ENCODE measurements at places on chromosomes 4 and X. TPM values are rescaled to one million over a fixed set of nuclear protein-coding genes. Genes with fewer than 3 reads are reported as not detected.

GRCh38 chrX:32874839-32875238 lies 336.5 kb downstream of the DMD start:
- no peak for DNase-seq

The CENPVL3 gene
- total RNA-seq = not detected

GRCh38 chrX:41863343-41864203 lies 59.8 kb downstream of the CASK start:
- DNase-seq = no peak

The CT55 gene
- total RNA-seq = not detected

The FGD1 gene
- 6.3 TPM for total RNA-seq

DNA sequence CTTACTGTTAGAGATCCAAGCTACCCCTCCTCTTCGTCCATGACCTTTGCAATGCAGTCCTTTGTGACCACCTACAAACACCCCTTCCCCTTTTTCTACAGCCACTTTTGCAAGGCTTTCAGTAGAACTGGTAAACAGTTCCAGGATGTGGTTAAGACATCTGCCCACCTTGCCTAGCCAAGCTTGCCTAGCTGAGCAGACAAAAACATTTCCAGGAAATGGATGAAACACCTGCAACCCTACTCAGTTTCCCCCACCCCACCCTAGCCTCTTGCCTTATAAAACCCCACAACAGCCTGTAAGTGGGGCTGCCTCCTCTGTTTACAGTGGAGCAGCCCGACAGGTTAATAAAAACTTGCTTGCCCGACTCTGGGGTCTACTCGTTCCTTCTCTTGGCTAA lies 133.8 kb downstream of the ZC4H2 start:
- DNase-seq = no peak

DNA sequence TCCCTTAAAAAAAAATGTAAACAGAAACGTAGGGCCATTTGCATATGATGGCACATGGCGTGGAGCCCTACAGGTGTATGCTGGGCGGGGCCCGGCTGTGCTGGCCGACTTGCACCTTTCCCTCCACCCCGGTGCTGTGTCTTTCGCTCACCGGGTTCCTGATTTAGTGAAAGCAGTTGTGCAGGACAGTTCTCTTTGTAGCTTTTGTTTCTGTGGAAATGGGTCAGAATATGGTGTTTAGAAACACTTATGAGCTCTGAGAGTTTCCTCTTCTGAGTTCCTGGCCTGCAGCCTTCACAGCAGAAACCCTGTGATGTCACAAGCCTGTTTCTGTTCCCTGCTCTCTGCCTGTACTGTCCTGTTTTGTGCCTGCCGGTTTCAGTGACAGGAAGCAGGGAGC lies 22.5 kb upstream of the MSANTD1 start:
- DNase-seq = peak; percentile 22

DNA sequence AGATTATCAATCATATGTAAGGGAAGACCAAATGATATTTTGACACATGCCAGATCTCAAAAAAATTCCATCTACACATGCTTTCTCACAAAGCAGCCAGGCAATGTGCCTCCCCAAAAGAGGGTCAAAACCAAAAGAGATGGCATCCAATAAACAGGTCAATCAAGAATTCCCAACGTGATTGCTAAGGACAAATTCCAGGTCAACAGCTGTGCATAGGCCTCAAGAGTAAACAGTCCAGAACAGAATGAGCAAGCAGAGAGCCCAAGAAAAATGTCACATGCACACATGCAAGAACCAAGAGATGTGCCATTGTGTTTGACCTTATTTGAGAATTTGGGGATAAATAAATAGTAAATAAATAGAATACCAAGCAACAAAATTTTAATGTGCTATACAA lies 136.7 kb downstream of the APBB2 start:
- no peak for DNase-seq

GRCh38 chr4:99219479-99219878 lies 433 bp upstream of the ADH6 start:
- no peak for DNase-seq

DNA sequence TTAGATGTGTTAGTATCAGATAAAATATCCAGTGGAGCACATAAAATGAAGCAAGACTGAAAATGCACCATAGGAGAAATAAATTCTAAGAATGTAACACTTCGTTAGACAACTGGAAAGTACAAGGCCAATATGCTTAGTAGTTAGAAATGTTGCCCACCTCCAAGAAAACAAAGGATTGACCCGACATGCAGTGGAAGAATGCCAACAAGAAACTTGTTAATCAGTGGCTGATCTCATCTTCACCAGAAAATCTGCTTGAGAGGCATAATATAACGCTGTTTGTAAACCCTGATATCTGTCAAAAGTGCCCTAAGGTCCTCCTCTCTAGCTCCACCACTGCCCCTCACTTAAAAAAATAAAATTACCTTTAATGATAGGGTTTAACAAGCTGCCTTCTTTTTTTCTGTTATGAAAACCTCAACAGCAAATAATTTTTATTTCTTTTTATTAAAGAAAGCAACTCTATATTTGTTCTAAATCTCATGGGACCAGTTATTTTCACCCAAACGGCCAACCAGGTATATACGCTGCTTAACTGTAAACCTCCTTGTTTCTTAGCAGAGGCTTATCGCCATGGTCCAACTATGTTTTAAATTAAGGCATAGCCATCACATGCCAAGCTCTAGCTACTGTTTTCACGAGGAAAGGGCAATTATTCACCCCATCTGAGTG lies 1.8 kb downstream of the RASGEF1B start:
- DNase-seq = no peak

DNA sequence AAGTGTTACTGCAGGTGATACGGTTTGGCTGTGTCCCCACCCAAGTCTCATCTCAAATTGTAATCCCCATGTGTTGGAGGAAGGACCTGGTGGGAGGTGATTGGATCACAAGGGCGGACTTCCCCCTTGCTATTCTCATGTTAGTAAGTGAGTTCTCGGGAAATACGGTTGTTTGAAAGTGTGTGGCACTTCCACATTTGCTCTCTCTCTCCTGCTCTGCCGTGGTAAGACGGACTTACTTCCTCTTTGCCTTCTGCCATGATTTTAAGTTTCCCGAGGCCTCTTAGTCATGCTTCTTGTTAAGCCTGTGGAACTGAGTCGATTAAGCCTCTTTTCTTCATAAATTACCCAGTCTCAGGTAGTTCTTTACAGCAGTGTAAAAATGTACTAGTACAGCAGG lies 65.2 kb upstream of the SLC7A11 start:
- DNase-seq = no peak

- DNase-seq = no peak
These were observed 333.0 kb downstream of the ADGRL3 start for GRCh38 chr4:61533140-61533539.

GRCh38 chr4:15717657-15718416 lies 15.0 kb downstream of the BST1 start:
- no peak for DNase-seq

The UGT2B17 gene
- total RNA-seq = not detected

DNA sequence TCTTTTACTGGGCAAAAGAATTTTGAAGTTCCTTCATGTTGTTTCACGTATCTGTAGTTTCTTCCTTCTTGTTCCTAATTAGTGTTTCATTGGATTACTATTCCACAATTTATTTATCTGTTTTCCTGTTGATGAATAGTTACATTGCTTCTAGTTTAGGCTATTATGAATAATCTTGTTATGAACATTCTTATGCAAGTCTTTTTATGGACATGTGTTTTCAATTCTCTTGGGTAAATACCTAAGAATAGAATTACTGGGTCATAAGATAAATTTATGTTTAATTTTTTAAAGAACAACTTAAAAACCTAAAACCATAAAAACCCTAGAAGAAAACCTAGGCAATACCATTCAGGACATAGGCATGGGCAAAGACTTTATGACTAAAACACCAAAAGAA lies 70.9 kb upstream of the RXFP1 start:
- DNase-seq = no peak

GRCh38 chrX:105120463-105120862 lies 100.0 kb downstream of the TEX13A start:
- DNase-seq = no peak

DNA sequence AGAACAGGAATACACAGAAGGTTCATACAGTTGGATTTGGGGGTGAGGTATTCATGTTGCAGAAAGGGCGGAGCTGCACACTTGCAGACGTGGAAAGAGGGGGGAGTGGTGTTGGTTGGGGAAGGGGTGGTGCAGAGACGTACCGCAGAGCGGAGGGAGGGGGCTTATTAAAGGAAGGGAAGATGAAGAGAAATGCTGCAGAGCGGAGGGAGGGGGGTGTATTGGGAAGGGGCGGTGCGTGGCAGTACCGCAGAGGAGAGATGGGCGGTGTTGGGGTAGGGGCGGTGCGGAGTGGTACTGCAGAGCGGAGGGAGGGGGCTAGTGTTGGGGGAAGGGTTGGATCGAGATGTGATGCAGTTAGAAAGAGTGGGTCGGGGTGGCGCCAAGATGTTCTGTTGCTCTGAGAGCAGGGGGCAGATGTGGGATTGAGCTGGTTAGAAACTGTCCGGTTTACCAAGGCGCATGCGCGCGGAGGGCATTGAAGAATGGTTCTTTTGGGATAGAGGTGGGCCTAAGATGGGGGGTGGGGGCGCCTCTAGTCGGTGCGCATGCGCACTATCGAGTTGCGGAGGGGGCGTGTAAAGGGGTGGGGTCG lies 900 bp downstream of the TRO start:
- DNase-seq = peak; percentile 68

The LONRF3 gene
- total RNA-seq = 4.2 TPM

The DDIT4L gene
- total RNA-seq = 0.37 TPM

DNA sequence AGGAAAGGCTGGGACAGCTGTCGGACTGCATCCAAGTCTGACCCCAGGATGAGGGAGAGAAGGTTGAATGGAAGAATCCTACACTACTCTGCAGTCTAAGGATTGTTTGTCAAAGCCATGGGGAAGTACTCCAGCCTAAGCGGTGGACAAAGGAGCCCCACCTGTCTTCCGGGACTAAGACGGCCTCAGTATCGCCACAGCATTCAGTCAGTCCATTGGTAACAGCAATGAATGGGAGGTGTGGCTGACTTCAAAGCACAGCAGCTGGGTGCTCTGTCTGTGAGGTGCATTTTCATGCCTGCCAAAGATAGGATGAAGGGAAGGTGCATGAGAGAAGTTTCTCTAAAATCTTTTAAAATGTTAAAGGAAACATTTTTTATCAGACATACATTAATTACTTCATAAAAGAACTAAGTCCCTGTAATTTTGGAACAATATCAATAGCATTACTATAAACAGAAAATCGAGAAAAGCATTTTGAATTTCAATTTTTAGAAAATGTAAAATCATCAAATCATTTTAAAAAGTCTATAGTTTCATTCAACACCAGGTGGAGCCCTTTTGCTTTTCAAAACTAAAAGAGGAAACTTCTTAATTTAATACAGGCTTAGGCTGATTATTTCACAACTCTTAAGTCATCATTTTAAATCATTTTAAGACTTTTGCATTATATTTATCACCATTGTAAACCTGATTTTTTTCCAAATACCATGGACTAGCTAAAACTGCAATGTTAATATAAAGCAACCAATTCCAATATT lies 27.6 kb upstream of the INTU start:
- no peak for DNase-seq

- no peak for DNase-seq
These were observed 124.1 kb upstream of the PDHA2 start for GRCh38 chr4:95715830-95716229.

DNA sequence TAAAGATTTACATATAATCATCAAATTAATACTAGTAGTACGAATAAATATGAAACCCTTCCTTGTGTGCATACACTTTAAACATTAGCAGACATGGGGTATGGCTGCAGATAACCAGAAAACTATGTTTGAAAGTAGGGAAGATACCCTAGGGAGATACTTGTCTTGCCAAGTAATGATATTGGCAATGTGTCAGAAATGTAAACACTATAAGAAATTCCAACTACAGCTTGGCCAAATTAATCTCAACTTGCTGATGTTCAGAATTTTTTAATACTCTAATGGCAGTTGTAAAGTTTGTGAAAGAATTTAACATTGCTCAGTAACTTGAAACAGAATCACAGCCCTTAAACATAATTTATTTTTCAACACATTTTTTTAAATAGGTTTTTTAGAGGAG lies 27.4 kb upstream of the HPGD start:
- DNase-seq = no peak

GRCh38 chr4:3681191-3681590 lies 85.0 kb upstream of the ADRA2C start:
- peak; percentile 4 for DNase-seq

GRCh38 chr4:2651998-2652397 lies 104.1 kb downstream of the TNIP2 start:
- no peak for DNase-seq

DNA sequence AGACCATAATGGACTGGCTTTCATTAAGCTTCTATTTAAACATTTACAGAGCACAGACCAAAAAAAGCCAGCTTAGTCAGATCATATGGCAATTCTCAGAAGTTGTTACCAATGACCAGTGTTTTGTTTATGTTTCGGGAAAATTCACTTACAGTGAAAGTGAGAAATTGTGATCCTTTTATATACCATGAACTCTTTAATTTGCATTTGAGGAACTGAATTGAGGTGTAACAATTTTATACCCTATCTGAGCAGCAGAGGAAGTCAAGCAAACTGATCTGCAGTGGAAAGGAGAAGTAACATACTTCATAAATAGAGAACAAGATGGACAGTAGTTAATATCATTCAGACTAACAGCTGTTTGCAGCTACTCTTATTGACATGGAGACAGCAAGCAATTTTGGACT lies 97.1 kb downstream of the TMA16 start:
- no peak for DNase-seq

The PTPN13 gene
- 3.2 TPM for total RNA-seq

DNA sequence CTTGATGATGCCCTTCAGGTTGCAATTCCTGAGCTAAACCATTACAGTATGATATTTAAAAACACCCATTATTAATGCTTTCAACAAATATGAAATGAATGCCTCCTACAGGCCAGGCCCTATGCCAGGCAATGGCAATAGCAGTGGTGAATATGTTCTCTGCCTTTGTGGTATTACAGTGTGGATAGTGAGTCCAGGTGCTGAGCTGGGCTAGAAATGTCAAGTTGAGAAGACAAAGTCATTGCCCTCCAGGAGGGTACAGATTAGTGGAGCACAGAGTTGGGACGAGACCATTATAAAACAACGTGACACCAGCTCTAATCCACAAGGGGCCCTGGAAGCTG lies 81.9 kb downstream of the RBM47 start:
- no peak for DNase-seq

The EDA gene
- total RNA-seq = 12.8 TPM

DNA sequence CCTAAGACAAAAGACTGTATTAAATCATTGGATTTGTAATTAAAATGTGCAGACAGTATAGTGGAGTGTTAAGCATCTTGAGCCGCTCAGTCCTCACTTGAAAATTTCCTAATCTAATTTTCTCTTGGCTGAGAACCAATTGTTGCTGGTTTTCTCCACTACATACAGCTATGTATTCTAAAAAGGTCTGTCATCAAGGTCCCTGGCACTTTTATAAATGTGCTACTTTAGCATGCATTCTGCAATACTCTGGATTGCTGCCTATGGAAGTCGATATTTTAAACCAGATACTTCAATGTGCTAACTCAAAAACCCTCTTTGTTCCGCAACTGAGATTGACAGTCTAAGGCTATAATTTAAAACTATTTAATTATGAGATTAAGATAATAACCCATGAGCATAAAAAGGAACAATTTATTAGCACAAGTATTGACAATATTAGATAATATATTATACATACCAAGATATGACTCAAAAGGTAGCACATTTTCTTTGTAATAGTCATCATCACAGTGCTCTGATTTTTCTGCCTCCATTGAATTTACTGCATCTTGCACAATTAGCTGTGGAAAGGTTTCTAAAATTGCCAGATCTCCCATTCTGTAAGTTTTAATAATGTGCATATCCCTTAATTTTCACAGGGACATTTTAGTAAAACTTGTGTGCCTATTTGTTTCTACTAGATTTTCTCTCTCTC lies 815.1 kb downstream of the ADGRL3 start:
- no peak for DNase-seq

The HSPA4L gene
- total RNA-seq = 10.9 TPM

The TCEAL7 gene
- 4.0 TPM for total RNA-seq
